ENCODE measurements at places on chromosomes 3 and 15.

GRCh38 chr3:130895690-130896488, 2.0 kb downstream of the ATP2C1 start:
- no peak for DNase-seq

DNA sequence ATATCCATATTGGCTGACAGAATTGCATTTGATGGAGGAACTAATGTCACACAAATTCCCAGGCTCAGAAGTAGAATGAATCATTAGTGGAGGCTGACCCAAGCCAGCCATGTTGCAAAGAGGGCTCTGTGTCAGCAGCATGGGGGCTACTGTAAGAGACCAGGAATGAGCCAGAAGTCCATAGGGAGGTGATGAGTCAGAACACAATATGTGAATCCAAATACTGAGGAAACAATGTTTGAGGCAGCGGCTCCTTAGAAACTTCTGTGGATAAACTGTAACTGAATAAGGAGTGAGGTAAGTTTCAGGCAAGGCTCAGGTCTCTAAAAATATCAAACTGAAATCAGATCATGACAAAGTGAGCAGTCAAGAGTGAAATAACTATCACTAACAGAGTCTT, 170.7 kb downstream of the WDR72 start:
- no peak for DNase-seq

- DNase-seq: no peak
These were observed 149.6 kb downstream of the PDZRN3 start for GRCh38 chr3:73475175-73475574.

GRCh38 chr3:67947808-67948508, 293.5 kb upstream of the SUCLG2 start:
- no peak for DNase-seq

DNA sequence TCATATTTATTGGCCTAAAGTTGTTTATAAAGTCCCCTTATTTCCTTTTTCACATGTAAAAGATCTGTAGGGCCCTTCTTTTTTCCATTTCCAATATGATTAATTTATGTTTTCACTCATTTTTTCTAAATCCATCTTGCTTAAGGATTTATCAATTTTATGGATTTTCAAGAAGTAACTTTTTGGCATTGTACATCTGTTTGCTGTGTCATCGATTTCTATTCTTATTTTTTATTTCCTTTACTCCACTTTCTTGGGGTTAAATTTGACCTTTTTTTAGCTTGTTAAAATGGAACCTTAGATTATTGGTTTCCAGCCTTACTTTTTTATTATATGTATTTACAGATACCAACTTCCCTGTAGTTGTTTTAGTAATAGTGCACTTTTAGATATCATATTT, 207.9 kb downstream of the LRTM1 start:
- DNase-seq: no peak

DNA sequence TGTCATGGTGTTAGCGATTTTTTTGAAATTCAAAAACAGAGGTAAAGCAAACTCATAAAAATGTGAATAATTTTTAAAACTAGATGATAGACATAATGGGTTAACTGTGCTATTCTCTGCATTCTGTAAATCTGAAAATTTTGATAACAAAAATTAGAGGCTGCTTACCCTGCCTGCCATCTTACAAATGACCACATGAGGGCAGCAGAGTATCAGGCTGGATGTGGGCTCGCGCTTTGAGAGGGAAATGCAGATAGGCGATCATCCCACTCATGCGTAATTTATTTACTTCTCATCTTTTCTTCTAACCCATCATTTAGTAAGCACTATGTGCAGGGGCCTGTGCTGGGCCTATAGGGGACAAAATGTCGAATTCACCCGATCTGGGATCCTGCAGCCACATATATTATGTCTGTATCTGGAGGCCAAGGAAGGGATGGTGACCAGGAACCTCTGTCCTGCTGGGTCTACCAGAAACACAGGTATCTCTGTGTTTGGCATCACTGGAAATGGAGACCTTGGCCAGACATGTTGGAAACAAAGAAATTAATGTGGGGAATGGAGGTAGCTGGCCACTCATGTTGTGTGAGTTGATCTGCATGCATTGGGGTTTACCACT, 7.8 kb upstream of the RAD18 start:
- DNase-seq: no peak

- DNase-seq: no peak
These were observed 3.6 kb downstream of the MAP4 start for GRCh38 chr3:48012659-48013058.

- DNase-seq: no peak
These were observed 235.1 kb downstream of the CD47 start for GRCh38 chr3:107855710-107856109.

GRCh38 chr3:140859592-140860336, 81.9 kb upstream of the SLC25A36 start:
- no peak for DNase-seq

GRCh38 chr3:45008117-45008516, 18.0 kb upstream of the CLEC3B start:
- DNase-seq: no peak

DNA sequence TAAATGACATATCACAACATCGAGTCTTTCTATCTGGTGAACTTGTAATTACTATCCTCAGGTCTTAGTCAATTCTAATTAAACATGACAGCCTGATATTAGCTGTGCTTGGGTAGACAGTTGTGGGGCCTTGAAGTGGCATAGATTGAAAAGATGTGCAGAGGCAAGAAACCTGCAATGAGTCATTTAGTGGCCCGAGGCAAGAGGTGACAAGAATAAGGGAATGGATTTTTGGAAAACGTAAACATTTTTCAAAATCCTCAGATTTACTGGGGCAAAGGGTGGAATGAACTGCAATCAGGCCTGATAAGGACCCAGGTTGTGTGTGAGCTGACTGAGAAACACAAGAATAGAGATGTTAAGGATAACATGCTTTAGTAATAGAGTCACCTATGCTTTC, 29.5 kb upstream of the ULK4 start:
- no peak for DNase-seq

DNA sequence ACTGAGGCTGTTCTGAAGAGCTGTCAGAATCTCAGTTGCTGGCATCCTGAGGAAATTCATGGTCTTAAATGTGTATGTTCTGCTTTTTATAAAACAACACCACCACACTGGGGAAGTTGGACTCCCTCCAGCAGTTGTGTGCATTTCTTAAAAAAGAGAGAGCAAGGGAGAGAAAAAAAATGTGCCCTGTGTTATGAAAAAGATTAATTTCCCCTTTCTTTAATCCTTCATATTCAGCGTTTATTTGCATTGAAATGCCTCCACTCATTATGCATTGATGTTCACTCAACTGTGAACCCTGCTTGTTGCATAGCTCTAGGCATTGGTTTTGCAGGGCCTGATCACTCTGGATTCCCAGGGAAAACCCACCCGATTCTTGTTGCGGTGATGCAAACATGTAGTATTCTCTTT, 4.4 kb upstream of the ZNF609 start:
- DNase-seq: no peak

DNA sequence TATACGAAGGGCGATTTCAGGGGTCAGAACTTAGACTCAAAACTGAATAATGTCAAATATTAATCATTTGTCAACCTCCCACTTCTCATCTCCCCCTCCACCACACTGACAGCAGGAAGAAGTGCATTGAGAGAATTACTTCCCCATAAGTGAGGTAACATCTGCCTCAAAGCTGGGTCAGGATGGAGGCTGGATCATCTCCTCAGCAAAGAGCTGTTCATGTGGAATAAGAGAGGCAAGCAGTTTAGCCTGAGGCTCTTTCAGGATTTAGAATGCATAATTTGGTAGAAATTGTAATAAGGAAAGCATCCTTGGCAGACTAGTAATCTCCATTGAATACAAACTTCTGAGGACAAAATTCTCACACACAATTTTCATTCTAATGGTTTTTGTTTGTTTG, 512.1 kb downstream of the ROBO1 start:
- no peak for DNase-seq

DNA sequence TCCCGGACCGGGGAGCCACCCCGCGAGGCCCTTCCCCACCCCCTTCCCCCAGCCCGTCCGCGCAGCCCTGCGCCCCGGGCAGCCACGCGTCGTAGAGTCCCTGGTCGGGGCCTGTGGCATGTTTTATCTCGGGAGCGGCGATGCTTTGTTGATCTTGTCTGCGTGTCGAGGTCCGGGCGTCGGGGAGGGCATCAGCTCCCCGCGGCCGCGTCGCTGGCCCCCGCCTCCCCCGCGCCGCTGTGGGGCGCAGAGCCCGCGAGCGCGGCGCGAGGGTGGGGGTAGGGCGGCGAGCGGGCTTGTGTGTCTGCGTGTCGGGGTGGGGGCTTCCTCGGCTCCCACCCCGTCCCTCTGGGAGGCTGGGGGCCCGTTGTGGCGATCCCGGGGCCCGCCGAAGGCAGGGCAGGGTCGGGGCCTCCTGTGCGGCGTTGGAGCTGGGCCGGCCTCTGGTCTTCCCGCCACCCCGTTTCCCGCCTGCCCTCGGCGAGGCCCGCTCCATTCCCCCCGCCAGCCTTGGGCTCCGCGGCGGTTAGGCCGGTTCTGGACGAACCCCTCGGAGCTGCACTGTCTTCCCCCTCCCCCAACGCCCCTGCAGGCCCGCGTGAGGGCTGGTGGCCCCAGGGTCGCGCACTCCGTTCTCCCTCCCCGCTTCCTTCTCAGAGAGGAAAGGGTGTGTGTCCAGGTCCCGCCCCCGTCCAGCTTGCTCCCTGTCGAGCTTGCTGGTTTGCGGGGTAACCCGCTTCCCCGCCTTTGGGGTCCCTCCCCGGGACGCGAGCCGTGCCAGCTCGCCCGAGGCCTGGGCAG, 695 bp downstream of the GMPS start:
- DNase-seq: no peak

DNA sequence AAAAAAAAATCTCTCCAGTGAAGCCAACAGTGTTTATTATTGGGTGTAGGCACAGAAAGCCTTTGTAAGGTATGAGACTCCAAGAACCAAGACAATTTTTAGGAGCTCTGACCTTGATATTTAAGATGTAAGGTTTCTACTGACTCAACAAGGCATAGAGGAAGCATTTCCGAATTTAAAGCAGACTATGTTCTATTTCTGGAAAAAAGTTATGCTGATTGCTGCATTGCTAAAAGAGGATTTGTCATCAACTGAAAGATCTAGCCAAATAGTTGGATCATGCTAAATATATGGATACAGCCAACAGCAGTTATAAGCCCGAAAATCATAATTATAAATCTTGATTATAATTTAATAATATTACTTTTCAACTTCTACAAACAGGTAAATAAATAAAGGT, 53.3 kb upstream of the MELTF start:
- DNase-seq: no peak

DNA sequence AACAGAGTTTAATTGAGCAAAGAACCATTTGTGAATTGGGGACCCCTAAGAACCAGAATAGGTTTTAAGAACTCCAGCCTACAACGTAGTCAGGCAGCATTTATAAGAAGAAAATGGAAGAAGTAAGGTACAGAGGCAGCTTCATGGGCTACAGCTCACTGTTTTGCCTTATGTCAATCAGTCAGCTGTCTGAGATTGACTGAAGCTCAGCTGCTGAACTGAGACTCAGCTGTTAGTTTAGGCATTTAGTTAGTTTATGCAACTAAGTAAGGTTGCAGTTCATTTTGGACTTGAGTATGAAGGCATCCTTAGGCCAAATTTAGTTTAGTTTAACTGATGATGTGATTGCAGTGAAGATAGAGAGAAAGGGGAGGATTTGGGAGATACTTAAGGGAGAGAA, 34.1 kb upstream of the RASA2 start:
- DNase-seq: no peak

DNA sequence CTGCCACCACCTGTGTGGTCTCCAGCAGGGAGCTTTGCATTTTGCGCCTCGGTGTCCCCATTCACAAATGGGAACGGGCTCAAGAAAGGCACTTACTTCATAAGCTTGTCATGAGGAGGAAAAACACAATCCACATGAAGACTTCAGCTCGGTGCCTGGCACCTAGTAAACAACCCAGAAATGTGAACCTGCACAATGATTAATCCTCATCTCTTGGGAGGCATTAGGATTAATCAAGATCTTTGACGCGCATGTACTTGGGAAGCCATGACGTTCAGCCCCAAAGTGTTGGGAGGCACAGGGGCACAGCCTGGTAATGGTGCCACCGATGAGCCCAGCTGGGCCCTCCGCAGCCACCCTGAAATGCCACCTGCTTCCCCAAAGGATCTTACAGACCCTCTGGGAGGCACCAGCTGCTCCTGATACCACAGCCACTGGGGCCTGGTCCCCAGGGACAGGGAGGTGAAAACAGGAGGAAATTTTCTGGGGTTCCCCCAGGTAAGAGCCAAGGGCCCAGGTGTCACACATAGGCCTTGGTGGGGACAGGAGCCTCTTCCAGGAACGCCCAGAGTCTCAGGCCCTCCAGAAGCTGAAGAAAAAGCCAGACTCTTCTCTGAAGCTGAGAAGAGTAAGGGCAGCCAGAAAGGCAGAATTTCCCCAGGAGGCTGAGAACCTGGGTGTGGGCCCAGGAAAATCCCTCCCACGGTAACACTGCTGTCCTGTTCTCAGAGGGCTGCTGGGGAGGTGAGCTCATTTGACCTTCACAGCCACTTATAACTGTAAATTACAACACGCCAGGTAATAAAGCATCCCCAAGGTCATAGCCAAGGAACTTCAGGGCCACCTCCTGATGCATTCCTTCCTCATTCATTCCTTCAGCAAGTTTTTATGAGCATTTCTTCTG, 507.5 kb downstream of the SHQ1 start:
- no peak for DNase-seq

DNA sequence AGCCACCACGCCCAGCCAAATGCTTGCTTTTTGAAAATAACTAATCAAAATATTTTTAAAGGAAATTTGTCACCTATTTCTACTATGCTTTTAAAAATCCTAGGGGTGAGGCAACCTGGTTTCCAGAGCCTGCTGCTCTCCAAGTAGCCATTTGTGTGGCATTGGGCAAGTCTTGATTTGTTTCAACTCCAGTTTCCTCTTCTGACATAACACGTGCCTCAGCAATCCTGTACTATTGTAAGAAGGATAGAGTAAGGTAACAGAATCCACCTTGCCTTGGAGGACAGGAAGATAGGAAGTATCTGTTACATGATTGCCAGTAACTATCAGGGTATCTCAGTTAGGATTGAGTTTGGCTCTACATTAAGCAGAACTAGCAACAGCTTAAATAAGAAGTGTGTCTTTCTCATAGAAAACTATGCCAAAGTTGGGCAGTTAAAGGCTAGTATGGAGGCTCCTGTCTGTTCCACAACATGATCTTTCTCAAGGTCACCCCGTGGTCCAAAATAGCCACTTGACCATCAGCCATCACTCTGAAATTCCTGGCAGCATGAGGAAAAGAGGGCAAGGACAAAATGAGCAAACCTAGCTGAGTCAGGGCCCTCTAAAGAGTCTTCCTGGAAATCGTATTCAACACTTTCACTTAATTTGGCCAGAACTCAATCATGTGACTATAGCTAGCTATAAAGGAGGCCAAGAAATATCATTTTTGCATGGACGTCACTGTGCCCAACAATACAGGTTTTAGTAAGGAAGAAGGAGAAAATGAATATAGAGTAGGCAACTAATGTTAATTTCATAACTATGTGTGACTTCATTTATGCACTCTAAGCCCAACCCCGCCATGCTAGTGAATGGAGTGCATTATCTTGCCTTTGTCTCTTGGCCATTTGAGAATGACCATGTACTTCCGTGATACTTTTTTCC, 66.1 kb downstream of the HMG20A start:
- no peak for DNase-seq
